Dermis lymphatic vessel endothelial cell (primary cell): ENCODE measurements at places on chromosomes 6 and 20. TPM values are rescaled to one million over a fixed set of nuclear protein-coding genes. Genes with fewer than 3 reads are reported as not detected.

The LPIN3 gene
- 0.17 and 1.1 TPM in 2 replicates for total RNA-seq

The CABLES2 gene
- total RNA-seq = 0.43 and 0.65 TPM in 2 replicates

The HFE gene
- total RNA-seq = 2.8 and 3.5 TPM in 2 replicates

The DYNLT2 gene
- total RNA-seq = 0.86 and 1.2 TPM in 2 replicates
